ENCODE measurements at places on chromosomes 4 and X. TPM values are rescaled to one million over a fixed set of nuclear protein-coding genes. Genes with fewer than 3 reads are reported as not detected.

DNA sequence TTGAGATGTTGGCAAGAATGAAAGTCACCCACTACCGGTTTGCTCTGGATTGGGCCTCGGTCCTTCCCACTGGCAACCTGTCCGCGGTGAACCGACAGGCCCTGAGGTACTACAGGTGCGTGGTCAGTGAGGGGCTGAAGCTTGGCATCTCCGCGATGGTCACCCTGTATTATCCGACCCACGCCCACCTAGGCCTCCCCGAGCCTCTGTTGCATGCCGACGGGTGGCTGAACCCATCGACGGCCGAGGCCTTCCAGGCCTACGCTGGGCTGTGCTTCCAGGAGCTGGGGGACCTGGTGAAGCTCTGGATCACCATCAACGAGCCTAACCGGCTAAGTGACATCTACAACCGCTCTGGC lies 12.3 kb downstream of the RPL9 start:
- no peak for DNase-seq

GRCh38 chrX:67917421-67918010 lies 373.7 kb downstream of the AR start:
- DNase-seq: no peak

- no peak for DNase-seq
These were observed 140.4 kb upstream of the MAD2L1 start for GRCh38 chr4:120207021-120207420.

DNA sequence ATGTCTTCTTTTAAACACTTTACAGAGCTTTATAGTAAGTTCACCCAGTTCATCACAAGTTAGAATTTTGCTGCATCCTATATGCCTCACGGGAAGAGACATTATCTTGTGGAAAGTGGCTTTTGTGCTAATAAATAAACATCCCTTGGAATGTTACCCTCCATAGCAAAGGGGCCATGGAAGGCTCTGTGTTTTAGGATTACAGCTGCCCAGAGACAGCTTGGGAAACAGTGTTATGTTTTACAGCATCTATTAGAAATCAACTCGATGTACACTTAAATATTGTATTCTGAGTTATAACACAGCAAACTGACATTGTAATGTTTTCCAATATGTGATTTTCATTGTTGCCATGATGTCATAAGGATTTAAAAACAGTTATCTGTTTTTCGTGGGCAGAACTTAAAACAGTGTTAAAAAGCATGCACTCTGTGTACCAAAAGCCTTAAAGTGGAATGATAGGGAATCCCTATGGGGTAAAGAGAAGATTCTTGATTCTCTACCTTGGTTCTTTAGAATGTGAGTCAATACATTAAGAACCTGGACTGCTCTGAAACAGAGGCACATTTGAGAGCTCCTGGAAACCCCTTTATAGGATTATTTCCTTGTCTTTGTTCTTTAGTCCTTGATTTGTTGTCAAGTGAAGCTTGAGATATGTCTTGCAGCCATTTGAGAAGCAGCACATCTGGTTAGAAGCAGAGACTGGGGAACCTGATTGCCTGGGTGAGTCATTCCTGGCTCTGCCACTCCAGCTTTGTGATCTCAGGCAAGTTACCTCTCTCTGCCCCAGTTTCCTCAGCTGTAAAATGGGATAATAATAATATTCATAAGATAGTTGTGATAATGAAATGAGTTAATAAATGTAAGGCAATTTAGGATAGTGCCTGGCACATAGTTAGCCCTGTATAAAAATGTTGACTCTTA lies 41.6 kb downstream of the ARHGAP10 start:
- no peak for DNase-seq

DNA sequence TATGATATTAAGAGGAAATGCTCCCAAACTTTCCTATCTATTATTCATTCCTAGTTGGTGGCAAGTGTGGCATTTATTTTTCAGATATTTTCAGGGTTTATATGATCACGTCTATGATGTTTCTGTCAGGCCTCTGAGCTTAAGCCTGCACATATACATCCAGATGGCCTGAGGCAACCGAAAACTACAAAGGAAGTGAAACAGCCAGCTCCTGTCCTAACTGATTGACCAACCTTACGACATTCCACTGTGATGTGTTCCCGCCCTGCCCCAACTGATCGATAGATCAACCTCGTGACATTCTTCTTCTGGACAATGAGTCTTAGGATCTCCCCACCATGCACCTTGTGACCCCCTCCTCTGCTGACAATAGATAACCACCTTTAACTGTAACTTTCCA lies 67.6 kb upstream of the CTSO start:
- DNase-seq: no peak

NSG1 gene
- total RNA-seq: 10.0 TPM

TMSB15B gene
- total RNA-seq: 0.46 TPM

GRCh38 chrX:19535476-19535875 lies 20.2 kb upstream of the MAP3K15 start:
- no peak for DNase-seq

- no peak for DNase-seq
These were observed 81.2 kb downstream of the SPCS3 start for GRCh38 chr4:176400816-176401461.

DNA sequence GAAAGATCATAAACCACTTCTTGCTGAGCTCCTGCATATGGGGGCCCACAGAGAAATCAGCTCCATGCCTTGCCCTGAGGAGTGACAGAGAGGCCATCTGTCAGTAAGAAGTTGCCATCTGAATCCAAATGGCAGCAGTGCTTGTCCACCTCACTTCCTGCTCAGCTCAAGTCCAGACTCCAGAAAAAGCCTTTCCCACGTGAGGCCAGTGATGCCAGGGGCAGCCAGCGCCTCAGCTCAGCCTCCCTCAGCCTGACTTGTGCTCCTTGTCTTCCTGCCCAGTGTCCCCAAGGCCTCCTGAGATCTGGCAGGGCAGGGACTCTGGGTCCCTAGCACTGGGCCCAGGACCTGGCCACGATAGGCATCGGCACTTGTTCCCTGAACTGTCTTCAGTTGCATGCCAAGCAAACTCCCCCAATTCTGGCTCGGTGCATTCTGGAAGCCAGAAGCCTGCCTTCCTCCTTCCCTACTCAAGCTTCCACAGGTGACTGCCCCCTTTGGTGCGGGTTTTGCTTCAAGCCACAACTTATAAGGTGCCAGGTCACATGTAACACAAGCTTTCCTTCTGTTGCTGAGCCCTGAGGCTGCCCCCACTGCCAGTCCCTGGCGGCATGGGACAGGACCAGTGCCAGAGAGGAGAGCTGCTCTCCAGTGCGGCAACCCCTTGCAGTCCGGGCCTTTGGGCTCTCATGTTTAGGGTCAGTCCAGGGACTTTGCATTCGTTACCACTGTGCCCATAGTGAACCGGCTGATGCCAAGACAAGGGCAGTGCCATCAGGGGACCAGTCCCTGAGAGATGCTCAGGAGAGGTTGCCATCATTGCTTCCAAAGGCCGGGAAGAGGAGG lies 2.2 kb downstream of the ZNF185 start:
- DNase-seq: no peak

- no peak for DNase-seq
These were observed 114.0 kb downstream of the RAPGEF2 start for GRCh38 chr4:159216834-159217233.

DNA sequence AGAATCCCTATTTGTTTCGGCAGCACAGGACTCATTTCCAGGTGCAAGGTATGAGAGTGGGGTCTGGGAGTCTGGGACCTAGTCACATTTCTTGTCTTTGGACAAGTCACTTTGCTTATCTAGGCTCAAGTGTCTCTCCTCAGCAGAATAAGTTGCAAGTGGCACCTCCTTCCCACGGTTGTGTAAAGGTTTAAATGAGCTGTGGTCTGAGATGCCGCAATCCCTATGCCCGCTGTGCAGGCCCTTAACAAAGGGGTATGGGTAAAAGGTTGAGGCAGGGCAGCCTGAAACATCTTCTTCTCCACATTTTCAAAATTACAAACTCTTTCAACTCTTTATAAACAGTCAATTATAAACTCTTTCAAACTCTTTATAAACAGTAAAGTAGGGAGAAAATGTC lies 93.7 kb downstream of the RTL5 start:
- DNase-seq: no peak

METAP1 gene
- total RNA-seq: 26.1 TPM

DNA sequence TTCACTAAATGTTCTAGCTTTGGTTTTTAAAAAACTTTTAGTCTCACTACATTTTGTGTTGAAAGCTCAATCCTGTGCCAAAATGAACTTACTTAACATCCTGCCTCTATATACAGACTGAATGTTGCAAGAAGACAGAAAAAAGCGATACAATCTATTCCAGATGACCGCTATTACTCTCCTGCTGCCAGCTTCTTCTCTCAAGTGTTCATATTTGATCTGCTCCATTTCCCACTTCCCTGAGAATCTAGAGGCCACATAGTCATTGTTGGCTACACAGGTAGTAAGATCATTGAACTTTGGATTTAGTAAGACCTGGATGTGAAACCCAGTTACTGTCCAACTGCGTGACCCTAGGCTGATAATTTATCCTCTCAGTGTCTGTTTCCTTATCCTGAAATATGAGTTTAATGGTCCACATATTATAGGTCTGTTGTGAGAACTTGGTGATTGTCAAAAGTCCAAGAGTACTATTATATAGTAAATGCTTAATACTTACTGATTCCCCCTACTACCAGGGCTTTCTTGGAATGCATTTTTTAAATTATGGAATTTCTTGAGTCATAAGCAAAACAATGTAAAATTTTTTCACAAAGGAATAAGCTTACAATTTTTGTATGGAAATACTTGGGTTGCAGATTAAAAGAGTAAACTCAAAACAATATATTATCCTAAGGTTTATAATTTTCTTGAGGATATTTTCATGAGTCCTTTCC lies 976.8 kb upstream of the ADGRL3 start:
- DNase-seq: no peak

- no peak for DNase-seq
These were observed 177.4 kb upstream of the PPP1R2C start for GRCh38 chrX:42955349-42955748.

DNA sequence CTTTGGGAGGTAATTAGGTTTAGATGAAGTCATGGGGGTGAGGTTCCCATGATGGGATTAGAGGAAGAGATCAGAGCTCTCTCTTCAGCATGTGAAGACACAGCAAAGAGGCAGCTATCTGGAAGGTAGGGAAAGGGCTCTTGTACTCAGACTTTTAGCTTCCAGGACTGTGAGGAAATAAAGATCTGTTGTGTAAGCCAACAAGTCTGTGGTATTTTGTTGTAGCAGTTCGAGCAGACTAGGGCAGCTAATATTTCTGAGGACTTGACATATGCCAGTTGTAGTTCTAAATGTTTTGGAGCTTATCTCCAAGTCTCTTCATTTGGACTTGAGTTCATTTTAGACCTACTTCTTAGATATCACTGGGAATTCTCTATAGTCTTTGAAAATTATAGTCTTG lies 137.3 kb upstream of the PDE5A start:
- no peak for DNase-seq

CYTL1 gene
- 0.46 TPM for total RNA-seq

- DNase-seq: no peak
These were observed 16.6 kb downstream of the GPKOW start for GRCh38 chrX:49106930-49107329.

- DNase-seq: no peak
These were observed 59.2 kb downstream of the GLUD2 start for GRCh38 chrX:121106484-121107235.

- no peak for DNase-seq
These were observed 6.1 kb upstream of the SMS start for GRCh38 chrX:21934414-21934813.

- DNase-seq: no peak
These were observed 373.3 kb downstream of the IDS start for GRCh38 chrX:149131774-149132173.

Measured in omental fat pad (tissue), 4 donors.